ENCODE measurements at places on chromosomes 11 and 22.
A peak's percentile ranks its signal among the peaks of the same experiment; 100 is the strongest.

DNA sequence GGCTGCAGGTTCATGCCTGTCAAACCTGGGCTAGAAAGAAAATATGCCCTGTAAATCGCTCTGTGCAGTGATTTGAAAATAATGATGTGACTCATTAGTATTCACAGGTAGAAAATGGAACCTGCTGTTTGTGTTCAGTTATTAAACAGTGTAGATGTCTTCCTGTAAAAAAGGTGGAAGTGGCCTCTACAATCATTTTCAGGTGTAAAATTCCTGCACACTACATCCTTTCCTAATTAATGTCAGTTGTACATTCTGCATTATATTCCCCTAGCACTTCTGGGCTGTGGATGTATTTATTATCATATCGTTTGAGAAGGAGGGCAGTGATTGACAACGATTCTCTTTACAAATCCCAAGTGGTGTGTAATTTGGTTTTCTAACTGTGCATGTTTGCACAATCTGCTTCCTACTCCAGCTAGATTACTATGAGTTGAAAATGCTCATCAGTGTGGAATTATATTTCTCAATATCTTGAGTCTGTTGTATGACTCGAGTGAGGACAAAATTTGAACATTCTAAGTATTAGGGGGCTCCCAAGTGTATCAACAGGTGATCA lies 454.0 kb upstream of the DDI1 start:
- no peak for DNase-seq

GRCh38 chr11:77069969-77070582 lies 3.3 kb downstream of the CAPN5 start:
- DNase-seq, result no peak

DNA sequence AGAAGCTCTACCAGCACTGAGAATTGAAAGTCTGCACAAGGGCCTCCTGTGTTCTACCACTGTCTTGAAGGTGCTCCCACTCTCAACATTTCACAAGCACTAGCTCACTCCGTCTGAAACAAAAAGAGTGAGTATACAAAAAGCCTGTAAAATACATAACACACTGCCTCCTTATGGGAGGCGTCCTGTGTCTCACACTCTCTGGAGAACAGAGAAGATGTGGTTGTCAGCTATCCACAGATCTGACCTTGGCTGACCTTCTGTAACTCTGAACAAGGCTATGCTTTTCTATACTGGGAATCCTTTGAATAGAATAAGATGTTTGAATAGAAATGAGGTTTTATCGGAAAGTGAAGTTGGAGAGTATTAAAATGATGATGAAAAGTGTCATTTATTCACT lies 171.3 kb upstream of the TMEM45B start:
- DNase-seq, result no peak

DNA sequence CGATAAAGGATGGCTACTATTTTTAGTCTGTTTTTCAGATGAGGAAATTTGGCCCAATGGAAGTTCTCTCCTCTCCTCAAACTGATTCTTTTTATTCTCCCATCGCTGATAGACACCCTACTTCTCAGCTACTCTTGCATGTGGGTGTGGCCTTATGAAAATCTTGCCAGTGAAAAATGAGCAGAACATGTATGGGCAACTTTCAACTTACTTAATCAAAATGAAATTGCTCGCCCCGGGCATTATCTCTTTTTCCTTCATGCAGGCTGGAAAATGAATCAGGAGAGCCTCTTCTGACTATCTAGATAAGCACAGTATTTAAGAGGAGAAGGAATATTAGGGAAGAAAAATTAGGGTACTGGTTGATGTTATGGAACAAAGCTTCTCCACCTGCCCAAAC lies 2354.7 kb upstream of the RAG2 start:
- no peak for DNase-seq

- DNase-seq, result no peak
Measured at GRCh38 chr11:28673691-28674432, 565.7 kb downstream of the METTL15 start.

DNA sequence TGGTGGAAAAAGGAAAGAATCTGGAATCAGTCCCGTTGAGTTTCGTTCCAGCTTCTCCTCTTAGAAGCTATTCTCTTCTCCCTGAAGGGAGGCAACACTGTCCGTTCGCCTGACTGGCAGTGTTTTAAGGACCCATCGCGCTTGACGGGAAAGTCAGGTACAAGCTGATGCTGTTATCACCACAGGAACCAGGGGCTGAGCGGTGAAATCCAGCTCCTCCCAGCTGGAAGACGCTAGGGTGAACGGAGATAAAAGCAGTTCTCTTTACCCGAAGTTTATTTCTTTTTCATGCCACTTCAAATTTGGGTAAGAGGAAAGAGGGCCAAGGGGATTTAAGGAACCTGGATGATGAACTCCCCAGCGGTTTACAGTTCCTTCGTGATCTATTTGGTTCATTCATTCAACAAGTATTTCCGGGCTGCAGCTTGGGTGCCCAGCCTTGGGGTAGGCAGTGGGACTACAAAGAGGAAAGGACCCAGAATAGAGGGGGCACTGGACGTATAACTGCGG lies 551 bp upstream of the DEUP1 start:
- DNase-seq, result no peak

DNA sequence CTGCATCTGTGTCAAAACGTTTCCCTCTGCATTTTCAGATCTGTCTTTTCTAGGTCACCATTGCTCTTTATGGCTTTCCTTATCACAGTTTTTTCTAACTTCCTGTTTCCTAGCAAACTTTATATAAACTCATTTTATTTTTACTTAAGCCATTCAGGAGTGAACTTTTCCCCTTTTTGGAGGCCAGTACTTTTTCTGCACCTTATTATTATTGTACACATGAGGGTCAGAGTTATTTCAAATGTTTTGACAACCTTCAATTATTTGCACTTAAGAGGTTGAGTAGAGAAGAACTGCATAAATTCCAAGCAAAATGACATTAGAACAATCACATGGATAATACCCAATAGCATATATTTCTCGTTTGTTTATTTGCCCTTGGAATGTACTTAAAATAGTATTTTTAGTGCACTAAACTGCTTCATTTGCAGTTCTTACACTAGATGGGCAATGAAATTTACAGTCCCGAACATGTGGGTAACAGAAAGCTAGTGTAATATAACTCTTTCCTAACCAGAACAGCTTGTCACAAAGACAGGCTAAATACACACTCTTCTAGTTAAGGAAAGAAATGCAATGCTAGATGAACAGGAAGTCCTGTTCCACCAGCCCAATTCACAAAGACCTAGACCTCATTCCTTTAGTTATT lies 79.5 kb downstream of the UBASH3B start:
- DNase-seq, result no peak

- peak; percentile 55 for DNase-seq
Measured at GRCh38 chr22:40044870-40045834, 50.4 kb downstream of the FAM83F start.

GRCh38 chr11:12430954-12431595 lies 53.7 kb downstream of the PARVA start:
- DNase-seq, result no peak

DNA sequence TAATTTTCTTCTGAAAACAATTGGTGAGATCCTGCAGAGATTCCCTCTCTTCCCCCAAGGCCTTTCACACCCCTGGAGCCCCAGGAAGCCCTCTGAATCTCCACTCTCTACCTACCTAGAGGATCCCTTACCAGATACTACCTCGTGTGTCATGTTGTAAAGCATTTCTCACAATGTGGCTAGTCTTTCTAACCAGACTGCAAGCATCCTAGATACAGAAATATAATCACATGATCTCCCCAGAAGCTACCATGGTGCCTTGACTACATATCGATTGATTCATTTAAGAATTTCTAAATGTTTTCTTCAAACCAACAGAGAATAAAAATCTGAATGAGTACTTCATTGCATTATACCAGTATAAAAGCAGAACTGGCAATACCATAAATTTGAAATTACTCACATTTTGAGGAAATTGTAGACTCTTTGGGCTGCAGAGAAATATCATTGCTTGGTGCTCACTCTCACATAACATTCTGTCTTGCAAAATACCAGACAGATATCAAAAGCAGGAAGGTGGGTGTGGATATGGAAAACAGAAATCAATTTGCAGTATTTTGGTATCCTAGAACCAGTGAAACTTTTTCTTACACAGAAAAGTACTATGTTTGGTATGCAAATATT lies 113.5 kb downstream of the MAML2 start:
- DNase-seq, result no peak

GRCh38 chr22:29092243-29092642 lies 19.4 kb downstream of the KREMEN1 start:
- no peak for DNase-seq

DNA sequence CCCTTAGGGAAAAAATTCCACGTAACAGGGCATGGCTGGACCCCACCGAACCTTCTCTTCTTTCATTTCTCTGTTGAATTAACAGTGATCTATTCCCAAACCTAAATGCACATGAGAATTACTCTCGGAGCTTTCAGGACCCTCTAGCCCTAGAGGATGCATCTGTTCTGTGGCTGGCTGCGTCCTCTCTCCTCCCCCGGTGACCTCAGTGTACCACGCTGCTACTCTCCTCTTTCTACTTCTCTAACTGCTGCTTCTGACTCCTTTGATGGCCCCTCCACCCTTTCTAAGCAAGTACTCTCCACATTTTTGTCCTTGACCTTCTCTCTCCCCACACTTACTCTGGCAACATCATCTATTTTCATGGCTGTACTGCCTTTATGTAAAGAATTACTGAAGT lies 12.1 kb upstream of the APOA1 start:
- DNase-seq, result no peak

DNA sequence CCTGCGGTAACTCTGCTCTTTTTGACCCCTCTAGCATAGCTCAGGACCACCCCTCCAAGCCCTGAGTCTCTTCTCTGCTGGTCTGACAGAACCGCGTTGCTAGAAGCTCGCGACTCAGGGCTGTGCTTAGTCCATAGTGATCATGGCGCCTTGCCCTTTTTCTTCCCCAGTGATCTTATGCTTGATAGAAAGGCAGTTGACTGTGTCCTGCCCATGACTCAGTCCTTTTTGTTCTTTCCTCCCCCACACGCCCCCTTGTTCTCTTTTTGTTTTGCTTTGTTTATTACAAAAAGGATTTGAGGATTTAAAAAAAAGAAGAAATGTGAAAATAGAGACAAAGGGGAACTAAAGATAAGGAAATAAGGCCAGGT lies 17.5 kb downstream of the IL17RA start:
- no peak for DNase-seq

DNA sequence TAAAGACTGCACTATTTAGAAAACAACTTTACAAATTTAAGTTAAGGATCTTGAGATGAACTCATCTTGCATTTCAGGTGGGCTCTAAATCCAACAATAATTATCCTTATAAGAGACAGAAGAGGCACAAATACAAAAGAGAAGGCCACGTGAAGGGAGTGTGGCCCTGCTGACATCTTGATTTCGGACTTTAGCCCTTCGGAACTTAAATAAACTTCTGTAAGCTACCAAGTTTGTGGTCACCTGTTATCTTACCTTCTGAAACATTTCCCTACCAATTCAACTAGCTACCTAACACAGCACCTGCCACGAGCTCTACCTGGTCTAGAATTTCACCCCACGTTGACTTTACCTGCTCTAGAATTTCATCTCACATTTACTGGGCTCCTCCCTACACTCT lies 42.9 kb upstream of the ARHGAP32 start:
- DNase-seq, result no peak
